ENCODE measurements at places on chromosomes 2 and 18.

- DNase-seq = no peak
Measured at GRCh38 chr18:3667255-3668137, 217.5 kb downstream of the TGIF1 start.

GRCh38 chr2:201128933-201129505 is 13.1 kb downstream of the CFLAR start:
- no peak for DNase-seq

DNA sequence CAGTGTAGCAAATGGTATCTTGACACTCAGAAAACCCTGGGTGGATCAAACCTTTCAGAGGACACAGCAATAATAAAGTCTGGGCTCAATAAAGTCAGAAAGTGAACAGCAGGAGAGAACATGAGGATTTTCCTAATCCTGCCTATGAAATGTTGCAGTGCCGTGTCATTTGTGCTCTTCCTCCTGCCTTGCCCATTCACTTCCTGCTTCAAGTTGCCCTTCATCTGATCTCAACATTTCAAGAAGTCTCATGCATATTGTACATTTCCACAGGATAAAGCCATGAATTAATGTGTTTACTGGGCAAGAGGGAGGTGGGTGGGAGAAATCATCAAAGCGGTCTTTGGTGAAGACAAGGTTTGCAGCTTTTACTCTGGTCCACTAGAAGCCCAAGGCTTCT is 51.1 kb upstream of the STPG4 start:
- DNase-seq = no peak

DNA sequence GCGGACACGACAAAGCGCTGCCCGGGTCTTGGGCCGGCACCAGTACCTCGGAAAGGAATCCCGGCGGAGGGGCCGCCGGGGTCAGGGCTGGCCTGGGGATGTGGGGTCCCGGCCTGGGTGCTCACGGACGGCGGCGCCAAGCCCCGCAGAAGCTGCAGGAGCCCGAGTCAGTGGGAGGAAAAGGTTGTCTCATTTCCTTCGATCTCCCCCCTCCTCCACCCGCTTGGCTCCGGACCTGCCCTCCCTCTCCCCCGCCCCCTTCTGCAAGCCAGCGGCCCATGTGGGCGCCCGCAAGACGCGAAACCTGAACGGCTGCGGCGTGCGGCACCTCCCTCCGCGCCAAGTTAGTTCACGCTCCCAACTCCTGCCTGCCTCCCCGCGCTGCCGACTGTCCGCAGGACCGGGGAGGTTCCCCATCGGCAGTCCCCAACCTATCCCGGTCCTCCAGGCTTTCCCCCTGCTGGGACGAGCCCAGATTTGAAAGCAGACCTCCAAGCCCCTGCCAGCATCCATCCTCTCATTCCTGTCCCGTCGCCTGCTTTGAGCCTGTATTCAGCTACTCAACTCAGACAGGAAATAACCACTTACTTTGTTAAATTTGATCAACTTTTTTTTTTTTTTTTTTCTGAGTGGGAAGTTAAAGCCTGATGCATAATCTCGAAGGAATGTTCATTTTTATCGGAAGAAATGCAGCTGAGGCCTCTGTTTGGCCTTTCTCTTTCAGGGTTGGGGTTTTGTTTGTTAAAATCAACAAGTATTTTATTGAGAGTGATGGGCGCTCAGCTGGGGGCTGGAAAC is at the start of gene EVA1A:
EVA1A (minus strand) TSS at position 172 of the 798 bp plus-strand sequence. CDS start 42,799 bp downstream, outside the sequence.
- no peak for DNase-seq

DNA sequence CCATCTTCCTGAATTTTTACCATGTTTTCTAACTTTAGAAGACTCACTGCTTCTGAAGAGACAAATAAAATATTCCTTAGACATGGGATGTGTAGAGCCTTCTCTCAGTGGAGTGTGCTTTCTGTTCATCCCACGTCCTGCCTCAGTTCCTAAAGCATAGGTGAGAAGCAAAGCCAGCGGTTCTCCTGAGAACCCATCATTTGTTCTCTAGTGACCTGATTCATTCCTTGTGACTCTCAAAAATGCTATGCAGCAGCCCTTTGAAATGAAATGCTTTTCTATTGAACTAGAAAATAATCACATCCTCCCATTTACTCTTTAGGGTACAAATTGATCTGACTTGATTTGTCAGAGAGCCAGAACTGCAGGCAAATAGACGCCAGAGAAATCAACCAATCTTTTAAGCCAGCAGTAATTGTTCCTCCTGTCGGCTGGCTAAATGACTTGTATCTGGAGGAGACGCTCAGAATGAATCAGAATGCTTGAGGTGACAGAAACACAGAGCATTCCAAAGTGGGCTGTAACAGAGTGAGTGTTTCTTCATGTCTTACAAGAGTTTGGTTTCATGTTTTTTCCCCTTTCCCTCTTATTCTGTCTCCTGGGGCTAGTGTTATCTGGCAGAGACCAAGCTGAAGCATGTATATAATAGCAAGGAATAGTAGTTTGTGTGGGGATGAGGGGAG is 81.3 kb upstream of the TMEM178A start:
- no peak for DNase-seq

DNA sequence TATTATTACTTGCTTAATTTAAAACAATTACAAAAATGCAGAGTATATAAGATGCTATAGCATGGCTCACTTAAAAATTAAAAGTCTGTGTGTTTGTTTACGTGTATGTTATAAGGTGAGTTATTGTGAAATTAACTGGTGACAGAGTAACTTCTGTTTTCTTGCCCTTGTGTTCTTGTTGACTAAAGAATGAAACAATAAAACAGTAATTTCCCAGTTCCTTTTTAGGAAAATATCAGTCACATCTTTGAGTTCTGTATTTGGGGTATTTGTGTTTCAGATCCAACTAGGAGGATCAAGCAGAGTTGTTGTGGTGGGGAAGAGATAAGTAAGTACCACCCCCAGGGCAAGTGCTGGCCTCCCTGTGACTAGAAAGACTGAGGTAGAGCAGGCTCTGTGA is 143.6 kb downstream of the CCDC148 start:
- no peak for DNase-seq

- no peak for DNase-seq
Measured at GRCh38 chr18:38940863-38941531, 1375.4 kb upstream of the CELF4 start.
